Activated effector memory CD4-positive, alpha-beta T cell treated with Interleukin-2 at 50 U/mL for 16 hours (primary cell): ENCODE measurements at places on chromosomes 2 and 18.

DNA sequence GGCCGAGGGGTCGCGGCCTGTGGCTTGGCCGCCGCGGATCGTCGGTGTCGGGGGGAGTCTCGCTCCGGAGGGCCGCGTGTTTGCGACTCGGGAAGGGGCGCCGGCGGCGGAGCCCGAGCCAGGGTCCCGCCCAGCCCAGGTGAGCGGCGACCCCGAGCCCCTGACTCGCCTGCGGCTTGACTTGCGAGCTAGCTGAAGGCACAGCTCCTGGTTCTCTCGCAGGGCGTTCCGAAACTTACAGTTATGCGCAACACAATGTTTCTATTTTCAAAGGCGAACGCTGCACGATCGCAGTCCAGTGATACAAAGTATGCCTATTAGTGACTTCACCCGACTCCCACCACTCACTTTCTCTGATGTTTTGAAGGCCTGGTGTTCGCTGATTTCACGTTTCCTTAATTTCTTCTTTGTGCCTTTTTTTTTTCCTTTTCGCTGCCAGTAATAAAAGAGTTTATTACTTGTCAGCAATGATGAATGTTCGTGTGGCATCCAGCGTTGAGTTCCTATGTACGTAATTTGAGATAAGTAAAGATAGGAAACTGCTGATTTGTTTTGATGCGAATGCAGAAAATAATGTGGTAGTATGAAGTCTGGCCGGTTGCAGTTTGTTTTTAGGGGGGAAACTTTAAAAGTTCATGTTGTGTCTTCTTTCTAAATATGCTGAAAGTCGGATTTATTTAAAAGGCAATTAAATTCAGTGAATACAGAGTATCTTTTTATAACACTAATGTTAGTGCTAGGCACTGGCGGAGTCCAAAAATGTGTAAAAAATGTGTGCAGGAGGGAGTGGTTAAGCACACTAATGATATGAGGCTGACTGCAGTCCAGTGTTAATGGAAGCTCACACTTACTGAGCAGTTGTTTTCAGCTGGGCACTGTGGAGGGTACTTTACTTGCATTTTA is 706 bp downstream of the UBXN2A start:
- DNase-seq: no peak

- no peak for DNase-seq
Measured at GRCh38 chr2:76946631-76947145, 575.5 kb downstream of the LRRTM4 start.

DNA sequence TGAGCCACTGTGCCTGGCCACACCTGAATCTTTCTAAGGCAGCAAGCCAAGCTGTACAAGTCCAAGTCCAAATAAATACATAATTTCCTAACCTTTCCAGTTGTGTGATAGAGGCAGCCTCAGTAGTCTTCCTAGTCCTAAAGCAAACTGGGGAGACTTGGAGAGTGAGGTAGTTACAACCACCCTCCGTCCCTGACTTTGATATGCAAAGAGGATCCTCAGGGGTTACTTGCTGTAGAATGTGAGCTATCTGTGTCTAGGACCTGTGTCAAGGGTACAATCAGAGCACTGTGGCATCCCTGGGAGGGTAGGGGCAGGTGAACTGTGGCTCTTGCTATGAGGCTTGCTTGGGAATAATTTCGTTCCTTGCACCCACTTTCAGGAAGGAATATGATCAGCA is 28.3 kb upstream of the KCNG3 start:
- DNase-seq: no peak

DNA sequence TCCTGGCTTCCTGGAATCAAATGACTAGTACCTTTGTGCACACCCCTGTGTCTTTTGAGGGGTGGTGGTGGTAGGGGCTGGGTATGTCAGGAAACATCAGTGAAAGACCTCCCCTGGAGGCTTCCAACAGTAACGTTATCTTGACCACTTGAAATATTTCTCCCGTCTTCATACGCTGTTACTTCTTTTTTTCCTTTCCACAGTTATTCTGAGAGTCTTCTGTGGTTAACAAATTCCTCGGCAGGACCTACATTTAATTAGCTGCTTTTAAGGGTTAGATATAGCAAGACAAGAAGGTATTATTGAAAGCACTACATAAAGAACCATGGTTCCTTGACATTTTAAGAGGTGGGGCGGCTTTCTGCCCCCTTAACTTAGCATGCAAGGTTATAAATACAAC is 34.6 kb downstream of the UGP2 start:
- no peak for DNase-seq

DNA sequence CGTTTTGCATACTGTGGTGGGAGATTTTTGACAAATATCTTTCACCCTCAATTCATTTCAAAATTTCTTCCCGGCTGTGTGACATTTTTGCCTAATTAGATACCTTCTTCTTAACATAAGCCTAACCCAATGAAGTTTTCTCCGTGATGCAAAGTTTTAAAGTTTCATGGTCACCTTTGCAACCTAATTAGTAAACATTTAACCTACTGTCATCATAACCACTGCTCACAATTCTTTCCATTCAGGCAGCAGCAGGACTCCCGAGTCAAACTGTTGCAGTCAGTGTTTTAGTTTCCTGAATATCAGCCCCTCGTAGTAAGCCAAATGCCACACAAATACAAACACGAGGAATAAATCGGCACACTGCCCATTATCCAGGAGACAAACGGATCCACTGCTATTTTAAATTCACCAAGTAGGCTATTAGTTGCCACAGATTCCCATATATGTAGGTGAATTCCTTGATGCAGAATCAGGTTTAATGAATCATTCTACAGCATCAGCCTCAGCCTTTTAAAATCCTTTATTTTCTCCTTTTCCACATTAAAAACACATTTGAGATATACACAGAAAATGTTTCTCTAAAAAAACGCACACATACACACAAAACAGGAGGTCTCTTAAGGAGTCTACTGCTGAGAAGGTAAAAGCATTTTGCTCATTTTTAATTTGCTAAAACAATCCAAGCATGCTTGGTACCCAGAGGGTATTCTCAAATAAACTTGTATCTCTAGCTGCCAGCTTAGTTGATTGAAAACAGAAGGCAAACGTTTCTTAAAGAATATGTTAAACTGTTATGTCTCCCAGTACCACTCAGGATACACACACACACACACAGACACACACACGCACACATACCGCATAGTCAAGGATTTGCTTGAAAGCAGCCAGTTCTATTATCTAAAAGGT is 106.5 kb upstream of the KCTD1 start:
- no peak for DNase-seq

DNA sequence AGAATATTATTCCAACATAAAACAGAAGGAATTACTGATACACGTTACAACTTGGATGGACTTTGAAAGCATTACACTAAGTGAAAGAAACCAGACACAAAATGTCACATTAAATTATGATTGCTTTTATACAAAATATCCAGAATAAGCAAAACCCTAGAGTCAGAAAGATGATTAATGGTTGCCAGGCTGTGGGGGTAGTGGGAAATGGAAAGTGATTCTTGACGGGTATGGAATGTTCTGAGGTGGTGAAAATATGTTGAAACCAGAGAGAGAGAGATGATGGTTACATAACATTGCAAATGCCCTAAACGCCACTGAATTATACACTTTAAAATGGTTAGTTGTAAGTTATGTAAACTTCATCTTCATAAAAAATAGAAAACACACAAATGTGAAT is 1057.2 kb upstream of the TMEFF2 start:
- DNase-seq: no peak

GRCh38 chr2:223947711-223948205 is 2.6 kb upstream of the WDFY1 start:
- DNase-seq: no peak

GRCh38 chr2:67993329-67993728 is 69.5 kb downstream of the C1D start:
- DNase-seq: no peak

GRCh38 chr18:35121531-35121930 is 80.3 kb downstream of the MAPRE2 start:
- no peak for DNase-seq

DNA sequence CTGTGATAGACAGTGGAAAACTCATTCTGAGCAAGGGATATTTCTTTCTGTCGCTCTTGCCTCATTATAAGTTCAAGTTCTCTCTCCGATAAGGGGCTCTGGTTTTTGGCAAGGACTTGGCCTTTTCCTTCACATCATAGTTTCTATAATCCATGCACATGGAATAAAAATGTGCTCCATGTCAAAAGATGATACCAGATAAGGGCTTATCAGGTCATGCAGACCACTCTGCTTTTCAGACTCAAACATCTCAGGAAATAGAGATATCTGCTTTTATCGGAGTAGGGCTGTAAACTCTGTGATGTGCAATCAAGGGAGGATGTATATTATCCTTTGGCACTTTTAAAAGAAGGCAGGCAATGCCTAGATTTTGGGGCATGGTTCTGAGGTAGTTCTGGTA is 45.0 kb upstream of the DARS1 start:
- no peak for DNase-seq

DNA sequence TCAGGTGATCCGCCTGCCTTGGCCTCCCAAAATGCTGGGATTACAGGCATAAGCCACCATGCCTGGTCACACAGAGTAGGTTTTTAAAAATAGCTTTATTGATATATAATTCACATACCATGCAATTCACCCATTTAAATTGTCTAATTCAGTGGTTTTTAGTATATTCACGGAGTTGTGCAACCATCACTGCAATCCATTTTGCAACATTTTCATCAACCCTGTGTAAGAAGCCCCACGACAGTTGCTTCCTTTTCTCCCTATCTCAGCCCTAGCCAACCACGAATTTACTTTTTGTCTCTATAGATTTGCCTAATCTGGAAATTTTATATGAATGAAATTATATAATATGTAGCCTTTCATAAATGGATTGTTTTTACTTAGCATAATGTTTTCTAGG is 266.4 kb downstream of the NAPG start:
- no peak for DNase-seq

- DNase-seq: no peak
Measured at GRCh38 chr2:30394096-30394495, 53.0 kb upstream of the LCLAT1 start.

DNA sequence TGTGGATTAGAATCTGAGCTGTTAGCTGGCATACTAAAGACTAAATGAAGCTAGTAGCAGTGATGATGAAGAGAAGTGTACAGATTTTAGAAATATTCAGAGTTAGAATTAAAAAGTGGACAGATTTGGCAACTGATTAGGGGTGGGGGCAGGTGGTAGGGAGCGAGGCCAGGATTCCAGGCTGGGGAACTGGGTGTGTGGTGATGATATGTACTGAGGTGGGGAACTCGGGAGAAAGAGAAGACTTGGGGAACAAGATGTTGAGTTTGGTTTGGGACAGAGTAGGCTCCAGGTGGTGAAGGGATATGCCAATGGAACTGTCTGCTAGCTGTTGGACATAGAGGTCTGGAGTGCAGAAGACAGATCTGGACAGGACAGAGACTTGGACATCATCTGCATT is 9.2 kb upstream of the CYP26B1 start:
- no peak for DNase-seq

DNA sequence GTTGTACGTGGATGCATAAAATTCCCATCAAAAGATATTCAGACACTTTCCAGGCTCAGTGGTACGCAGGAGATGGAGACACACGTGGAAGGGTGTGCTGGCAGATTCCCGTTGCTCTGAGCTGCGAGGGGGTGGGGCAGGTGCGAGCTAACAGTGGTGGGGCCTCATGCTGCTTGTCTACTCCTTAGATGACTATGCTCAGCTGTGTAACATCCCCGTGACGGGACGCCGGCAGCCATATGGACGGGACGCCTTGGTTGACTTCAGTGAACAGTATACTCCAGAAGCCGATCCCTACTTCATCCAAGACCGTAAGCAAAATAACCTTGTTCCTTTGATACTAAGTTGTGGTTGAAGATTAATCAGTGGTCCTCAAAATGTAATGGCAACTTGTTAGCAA is 87.5 kb upstream of the RASGRP3 start:
- no peak for DNase-seq

GRCh38 chr2:9274701-9275343 is 68.2 kb downstream of the ASAP2 start:
- DNase-seq: no peak

GRCh38 chr2:168589236-168590211 is 133.5 kb downstream of the CERS6 start:
- no peak for DNase-seq

DNA sequence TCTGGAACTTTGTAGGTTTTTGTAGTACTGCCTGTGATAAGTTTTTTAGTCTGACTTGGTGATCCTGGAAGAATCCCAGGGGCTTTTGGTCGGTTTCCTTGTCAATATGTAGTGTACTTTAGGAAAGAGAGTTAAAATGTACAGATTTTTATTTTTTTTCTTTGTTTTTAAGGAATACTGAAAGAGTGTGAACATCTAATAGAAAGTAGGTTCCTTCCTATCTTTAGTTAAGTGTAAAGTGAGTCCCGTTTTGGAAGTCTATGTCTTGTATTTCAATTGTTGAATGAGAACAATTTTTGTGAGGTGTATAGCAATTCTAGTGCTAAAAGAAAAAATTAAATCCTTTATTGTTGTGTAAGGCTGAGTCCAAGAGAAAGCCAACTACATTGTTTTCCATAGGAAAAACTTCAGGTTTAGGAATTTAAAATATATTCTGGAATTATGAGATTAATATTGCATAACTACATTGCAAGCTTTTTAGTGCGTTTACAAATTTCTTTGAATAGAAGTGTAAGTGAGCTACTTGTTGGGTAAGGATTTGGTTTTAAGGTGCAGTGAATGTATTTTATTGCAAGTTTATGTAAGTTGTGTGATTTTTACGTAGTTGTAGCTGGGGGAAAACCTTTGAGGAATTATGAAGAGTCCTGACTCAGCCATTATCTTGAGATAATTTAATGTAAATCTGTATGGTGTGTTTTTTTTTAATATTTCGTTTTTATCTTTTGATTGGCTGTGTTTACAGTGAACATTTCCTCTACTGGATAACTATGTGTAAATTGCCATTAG is 1.7 kb downstream of the VAPA start:
- no peak for DNase-seq

DNA sequence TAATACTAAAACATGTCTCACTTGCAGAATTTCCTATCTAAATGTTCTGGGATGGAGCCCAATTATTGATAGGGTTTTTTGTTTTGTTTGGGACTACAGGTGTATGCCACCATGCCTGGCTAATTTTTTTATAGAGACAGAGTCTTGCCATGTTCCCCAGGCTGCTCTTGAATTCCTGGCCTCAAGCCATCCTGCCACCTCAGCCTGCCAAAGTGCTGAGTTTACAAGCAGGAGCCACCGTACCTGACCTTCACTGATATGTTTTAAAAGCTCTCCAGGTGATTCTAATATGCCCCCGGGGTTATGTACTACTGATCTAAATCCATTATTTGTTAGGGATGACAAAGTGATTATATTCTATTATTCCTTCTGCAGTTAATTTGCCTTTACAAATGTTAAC is 2.2 kb downstream of the ELAC1 start:
- DNase-seq: no peak

- no peak for DNase-seq
Measured at GRCh38 chr2:199485732-199486335, 28.1 kb upstream of the SATB2 start.

GRCh38 chr2:27771202-27771547 is 344 bp upstream of the MRPL33 start:
- no peak for DNase-seq

GRCh38 chr2:175166216-175166824 is 1.7 kb downstream of the ATF2 start:
- DNase-seq: no peak

DNA sequence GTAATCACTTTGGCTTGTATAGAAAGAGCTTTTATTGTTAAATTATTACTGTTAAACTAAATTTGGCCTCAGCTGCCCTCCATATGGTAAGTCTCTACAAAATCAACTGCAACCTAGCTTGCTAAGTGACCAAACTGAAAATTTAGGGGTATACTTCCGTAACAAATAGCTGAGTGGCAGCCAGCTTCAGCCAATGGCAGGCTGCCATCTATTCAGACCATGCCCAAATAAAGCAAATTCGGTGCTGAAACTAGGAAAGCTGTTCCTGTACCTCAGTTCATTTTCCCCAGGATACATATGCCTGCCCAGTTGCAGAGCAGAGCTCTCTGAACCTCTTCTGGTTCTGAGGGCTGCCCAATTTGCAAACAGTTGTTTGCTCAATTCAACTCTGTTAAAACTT is 94.8 kb downstream of the EML6 start:
- no peak for DNase-seq
